Endothelial cell of umbilical vein (primary cell): ENCODE measurements at places on chromosomes 11 and 22.
A peak's percentile ranks its signal among the peaks of the same experiment; 100 is the strongest.

DNA sequence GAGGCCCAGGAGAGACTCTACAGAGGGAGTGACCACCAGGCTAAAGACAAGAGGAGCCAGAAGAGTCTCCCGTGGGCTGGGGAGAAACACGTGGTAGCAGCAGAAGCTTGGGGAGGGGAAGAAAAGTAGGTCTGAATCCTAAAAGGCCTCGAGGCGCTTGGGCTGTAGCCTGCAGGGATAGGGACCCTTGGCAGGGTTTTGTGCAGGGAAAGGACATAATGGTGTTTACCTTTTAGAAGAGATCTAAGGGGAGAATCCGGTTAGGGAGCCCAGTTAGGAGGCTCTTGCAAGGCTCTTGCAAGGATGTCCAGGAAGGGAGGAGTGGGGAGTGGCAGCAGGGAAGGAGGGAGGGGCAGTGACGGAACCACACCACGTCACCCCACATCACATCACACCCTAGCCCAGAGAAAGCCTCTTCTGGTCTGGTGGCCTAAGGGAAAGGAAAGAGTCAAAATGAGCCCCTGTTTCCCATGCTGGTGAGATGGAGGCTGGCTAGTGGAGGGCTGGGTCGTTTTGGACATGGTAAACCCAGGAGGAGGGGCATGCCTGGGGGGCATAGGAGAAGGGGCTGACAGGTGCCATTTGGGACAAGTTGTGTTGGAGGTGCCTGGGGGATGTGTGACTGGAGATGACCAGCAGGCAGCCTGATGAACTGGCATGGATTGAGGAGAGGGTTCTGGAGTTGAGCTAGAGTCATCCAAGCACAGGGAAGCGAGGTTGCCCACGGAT, 6.2 kb upstream of the FAM83F start:
- no peak for DNase-seq

DNA sequence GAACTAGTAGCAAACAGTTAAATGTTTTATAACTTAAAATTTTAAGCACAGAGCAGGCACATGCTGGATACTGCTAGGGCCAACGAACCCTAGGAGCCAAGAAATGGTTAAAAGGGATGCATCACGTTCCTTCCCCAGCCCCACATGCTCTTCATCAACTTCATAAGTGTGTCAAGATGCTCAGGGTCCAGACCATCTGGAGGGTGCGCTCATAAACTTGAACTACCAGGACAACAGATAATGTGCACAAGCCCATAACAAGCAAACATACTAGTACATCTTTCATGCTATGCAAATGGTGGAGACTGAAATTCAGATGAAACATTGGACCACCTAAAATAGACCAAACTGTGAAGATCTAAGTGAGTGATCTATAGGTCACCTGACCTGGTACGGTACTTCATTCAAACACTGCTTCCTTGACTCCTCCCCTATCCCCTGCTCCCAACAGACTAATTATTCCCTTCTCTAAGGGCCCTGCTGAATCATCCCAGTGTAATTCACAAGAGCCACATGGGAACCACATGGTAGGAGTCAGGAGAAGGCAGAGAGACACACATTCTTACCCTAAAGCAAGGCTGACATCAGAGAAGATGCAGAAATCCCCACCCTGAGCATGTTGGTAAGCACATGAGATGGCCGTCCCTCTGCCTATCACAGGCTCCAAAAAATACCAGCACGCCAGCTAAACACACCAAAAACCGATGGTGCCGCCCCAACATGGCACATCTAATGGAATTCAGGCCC, 83.9 kb downstream of the ETS1 start:
- peak; percentile 52 for DNase-seq

DNA sequence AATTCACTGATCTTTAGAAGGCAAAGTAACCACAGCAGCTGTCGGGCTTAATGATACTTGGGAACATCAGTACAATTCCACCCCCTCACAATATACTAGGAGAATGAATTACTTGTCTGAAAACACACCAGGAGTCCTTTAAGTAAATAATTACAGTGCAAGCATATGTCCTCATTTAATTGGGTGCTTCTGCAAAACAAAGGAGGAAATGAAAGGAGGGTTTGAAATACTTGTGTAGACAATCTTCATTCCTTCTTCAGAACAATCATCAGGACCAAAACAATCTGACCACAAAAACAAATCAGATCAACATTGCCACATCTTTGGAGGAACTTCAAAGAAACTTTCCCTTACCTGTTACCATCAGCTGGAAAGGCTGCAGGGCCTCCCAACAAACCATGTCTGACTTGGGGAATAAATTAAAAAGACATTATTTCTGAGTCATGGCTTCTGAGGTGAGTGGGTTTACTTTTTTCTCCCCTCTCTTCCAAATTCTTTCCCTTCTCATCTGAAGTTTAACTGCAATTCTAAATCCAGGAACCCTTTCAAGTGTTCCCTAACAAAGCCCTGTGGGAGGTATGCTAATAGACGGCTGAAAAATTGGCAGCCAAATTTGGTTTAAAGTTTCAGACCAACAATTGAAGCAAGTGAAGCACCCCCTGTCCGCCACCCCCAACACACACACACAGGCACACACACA, 12.5 kb upstream of the CCDC117 start:
- DNase-seq = no peak

GRCh38 chr11:93652161-93652597, 9.3 kb upstream of the CEP295 start:
- peak; percentile 56 for DNase-seq

- no peak for DNase-seq
Measured at GRCh38 chr22:28630177-28630574, 49.5 kb downstream of the TTC28 start.

GRCh38 chr11:70796648-70797227, 398.4 kb downstream of the CTTN start:
- DNase-seq = no peak

DNA sequence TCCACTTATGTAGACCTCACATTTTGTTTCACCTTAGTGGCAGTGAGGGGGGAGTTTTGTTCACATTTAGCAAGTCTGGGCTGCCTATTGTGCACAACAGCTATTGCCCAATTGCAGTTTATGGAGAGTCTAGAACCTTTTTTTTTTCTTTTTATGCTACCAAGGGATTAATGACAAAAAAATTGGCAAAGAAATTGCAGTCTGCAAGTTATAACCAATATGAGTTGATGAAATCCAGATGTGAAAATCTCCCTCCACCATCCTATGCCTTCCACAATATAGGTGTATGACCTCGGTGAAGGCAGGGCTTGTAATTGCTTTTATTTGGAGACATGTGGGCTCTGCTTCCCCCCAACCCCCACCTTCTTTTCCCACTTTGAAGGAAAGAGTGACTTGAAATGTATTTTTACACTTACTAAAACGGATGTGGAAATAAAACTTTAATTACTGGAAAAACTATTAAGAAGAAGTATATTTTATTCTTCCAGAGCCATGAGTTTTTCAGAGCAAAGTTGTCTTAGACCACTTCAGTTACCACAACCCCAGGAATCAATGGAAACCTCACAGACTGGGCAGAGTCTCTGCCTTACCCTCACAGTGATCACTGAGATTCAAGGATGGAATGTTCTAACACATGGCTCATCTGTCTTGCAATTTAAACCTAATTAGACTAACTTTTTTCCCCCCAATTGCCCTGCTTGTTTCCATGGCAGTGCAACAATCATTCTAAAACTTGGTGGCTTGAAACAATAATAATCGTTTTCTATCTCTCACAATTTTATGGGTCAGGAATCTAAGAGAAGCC, 120.8 kb upstream of the SLC5A12 start:
- DNase-seq = no peak

DNA sequence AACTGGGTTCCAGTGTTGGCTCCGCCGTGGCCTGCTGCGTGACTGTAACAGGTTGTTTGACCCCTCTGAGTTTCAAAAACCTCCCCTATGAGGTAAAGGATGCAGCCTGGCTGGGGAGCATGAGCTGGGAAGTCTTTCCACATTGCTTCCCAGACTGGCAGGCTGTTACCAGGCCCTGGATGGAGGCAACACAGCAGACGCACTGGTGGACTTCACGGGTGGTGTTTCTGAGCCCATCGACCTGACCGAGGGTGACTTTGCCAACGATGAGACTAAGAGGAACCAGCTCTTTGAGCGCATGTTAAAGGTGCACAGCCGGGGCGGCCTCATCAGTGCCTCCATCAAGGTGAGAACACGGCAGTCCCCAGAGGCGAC, 11.4 kb downstream of the OMP start:
- DNase-seq = no peak

GRCh38 chr22:47565607-47566006, 803.2 kb downstream of the TBC1D22A start:
- DNase-seq = no peak

DNA sequence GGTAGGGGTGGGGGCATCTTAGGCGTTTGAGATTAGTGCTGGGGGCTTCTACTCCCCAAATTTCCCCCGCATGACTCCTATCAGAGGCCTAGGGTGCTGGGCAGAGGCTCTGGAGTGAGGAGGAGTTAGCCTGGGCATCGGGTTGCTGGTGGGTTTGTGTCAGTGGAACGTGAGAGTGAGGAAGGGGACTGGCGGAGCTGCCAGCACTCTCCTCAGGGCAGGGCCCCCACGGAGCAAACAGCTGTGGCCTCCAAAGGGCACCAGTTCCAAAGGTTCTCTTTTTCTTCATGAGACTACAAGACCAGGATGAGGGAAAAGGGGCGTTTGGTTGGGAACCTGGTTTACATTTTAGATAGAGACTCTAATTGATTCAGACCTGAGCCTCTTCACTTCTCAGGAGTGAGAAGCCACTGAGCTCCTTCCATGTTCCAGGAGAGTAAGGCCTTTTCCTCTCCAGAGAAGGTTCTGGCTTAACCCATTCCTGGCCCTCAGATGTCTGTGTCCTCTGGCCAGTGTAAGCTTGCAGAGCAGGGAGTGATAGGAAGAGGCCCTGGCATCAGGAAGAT, 35.6 kb upstream of the CDON start:
- DNase-seq = no peak

DNA sequence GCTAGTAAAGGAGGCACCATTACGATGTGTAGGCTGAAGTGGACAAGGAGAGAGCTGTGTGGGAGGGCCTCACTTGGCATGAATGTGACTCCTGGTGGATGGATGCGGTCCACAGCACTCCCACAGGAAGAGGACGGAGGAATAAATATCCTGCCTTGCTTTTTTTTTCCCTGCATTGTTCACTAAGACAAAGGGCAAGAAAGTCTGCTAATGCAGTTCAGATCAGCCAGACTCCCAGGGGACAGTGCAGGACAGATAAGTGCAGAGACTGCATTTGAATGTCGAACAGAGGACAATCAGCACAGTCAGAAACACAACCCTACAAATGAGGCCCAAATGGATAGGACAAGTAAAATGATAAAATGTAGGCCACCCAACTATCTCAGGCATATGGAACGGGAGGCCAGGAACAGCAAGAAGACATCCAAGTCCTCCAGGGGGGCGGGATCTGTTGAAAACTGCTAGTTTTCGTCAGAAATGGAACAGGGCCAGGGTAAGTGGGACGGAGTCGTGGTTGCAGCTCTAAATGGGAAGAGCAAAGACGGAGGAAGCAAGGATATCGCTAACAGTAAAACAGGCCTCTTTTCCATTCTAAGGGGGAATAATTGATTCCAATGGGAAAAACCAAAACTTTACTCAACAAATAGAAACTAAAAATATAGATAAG, 25.2 kb upstream of the OR8B8 start:
- DNase-seq = peak; percentile 8

- no peak for DNase-seq
Measured at GRCh38 chr11:120964857-120965256, 59.0 kb upstream of the TBCEL start.

- DNase-seq = no peak
Measured at GRCh38 chr11:133508468-133508867, 23.8 kb downstream of the OPCML start.

GRCh38 chr11:11265994-11266606, 87.0 kb downstream of the CSNK2A3 start:
- DNase-seq = no peak

DNA sequence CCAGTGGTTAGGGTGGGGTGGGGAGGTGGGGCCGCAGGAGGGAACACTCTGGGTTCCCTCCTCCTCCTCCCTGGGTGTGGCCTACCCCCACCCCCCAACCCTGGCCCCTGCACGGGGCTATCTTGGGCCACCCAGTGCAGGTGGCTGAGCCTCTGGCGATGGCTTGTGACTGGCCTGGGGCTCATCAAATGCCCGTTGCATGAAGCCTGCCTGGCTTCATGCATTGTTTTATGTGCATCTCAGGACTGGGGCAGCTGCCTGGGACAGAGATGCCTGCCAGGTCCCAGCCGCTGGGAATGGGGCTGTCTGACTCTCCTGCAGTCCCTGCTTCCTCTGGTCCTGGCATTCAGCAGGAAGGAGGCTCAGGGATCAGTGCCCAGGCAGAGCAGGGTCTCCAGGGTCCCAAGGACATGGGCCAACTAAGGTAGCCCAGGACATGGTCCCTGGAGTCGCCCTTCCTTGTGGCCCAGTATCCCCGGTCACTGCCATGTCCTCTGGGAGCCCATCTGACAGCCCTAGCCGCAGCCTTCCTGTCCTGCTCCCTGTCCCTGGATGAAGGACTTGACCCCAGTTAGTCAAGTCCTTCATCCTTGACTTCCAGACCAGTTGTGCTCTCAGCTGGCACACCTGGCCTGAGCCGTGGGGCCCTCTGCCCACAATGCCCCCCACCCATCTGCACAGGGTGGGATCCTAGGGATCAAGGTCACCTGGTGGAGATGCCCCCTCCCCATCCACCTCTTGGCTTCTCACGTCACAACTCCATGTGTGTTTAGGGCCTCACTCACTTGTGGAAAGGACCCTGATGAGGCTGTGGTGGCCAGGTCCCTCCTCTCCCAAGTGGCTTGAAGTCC, 112.1 kb upstream of the FGF3 start:
- DNase-seq = no peak

GRCh38 chr22:30043161-30043560, 37.1 kb upstream of the HORMAD2 start:
- peak; percentile 16 for DNase-seq

DNA sequence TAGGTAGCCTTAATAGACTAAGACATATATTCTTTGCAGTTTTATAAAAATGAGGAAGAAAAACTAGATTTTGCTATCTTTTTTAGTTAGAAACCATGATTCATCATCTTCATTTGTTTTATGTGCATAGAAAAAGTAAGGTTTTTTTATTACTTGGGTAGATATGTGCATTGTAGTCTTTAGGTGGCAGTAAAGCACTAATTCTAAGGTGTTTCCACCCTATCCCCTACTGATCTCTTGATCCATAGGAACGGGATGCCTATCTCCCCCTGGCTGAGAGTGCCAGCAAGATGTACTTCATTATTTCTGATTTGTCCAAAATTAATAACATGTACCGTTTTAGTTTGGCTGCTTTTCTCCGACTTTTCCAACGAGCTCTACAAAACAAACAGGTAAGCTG, 148.1 kb downstream of the DYNC2H1 start:
- peak; percentile 60 for DNase-seq
